ENCODE measurements at places on chromosomes 12 and 14. TPM values are rescaled to one million over a fixed set of nuclear protein-coding genes. Genes with fewer than 3 reads are reported as not detected.
A peak's percentile ranks its signal among the peaks of the same experiment; 100 is the strongest.

The PTPN6 gene
- 174 TPM for total RNA-seq

DNA sequence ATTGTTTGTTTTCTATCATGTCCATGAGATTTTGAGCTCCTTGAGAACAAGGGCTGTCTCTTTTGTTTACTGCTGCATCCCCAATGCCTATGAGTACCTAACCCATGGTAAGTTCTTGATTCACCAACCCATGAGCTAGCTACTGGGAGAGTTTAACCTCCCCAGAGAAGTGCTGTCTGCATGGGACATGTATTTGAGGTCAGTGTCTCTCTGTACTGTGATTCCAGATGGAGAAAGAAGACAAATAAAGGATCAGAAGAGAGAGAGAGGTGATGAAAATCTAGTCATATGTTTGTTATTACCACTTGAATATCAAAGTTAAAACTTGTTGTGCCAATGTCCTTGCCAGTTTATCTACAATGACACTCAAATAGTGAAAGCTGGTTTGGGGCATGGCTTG, 421.8 kb downstream of the BCAT1 start:
- no peak overlapping the region for H3K4me3 ChIP-seq
- no peaks in the 10 kb centered on the region for H3K4me1 ChIP-seq
- no peaks in the 10 kb centered on the region for H3K36me3 ChIP-seq

The MYF6 gene
- total RNA-seq = not detected

The EMP1 gene
- 1.6 TPM for total RNA-seq

- H3K4me3 ChIP-seq = no peak overlapping the region
- H3K4me1 ChIP-seq = no peaks in the 10 kb centered on the region
- H3K36me3 ChIP-seq = no peaks in the 10 kb centered on the region
- no peak for DNase-seq
- no peak overlapping the region for H3K27ac ChIP-seq
- no peaks in the 10 kb centered on the region for H3K27me3 ChIP-seq
Observed at GRCh38 chr12:111803038-111803626, 36.4 kb downstream of the ALDH2 start.

The PPP4R4 gene
- total RNA-seq = 0.15 TPM

The SSPN gene
- total RNA-seq = not detected

GRCh38 chr14:52259434-52259833, 8.1 kb upstream of the PTGDR start:
- H3K4me1 ChIP-seq = no peaks in the 10 kb centered on the region
- H3K36me3 ChIP-seq = no peaks in the 10 kb centered on the region
- H3K4me3 ChIP-seq = no peak overlapping the region
- H3K27me3 ChIP-seq = peaks cover 5% of the 10 kb centered on the region
- no peak overlapping the region for H3K27ac ChIP-seq

- H3K27ac ChIP-seq = no peak overlapping the region
- H3K4me3 ChIP-seq = no peak overlapping the region
- peak; percentile 4 for DNase-seq
Observed at GRCh38 chr12:7042842-7043241, 17.7 kb upstream of the C1S start.
